ENCODE measurements at places on chromosomes 6 and 20.

DNA sequence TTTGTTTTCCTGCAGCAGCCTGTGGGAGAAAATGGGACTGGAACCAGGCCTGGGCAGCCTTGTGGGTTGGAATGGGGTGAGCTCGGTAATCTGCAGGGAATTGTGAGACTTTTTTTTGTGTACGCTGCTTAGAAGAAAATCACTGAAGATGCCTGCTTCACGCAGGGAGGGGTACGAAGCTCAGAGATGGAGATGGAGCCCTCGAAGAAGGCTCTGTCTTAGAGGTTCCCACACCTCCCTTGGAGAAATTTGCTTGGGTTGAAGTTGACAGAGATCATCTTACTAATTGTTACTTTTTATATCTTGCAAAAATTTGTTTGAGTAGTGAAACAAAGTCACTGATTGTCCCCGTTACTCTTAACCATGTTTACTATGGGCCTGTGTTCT, 894 bp downstream of the PYGB start:
- no peak for DNase-seq

DNA sequence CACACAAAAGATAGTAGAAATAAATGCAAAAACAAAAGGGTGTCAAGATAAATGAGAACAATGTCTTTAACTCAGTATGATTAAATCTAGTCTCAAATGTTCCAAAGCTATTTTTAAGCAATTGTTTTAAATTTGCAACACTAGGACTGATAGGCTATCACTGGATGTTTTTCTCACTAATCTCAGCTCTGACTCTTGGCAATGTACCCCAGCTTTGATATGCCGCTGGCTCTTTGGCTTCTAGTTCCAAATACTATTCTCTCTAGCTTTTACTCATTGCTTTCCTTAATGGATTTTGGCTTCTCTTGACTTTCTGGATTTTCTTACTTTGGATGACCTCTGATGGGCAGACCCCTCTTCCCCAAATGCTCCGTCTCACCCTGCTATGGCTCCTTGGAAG, 116.0 kb upstream of the SLC35B3 start:
- no peak for DNase-seq

- DNase-seq, result no peak
These were observed 60.7 kb downstream of the SYNJ2 start for GRCh38 chr6:158042245-158042798.

- DNase-seq, result no peak
These were observed 388.5 kb downstream of the ZFAND3 start for GRCh38 chr6:38208028-38208427.

DNA sequence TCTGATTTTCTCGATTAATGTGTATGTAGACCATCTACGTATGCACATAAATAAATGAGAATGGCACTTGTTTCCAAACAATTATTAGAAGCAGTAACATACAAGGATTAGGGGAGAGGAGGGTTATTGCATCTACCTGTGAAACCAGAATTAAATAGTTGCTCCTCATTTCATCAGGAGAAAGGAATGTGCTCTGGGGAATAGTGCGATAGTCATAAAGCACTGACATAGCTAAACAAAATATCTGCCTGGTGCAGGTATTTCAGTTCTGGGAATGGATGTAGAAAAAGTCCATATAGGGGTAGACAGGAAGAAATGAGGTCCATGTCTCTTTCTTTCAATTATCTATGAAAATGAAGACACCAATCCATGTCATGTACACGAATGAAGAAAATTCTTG, 1.6 kb upstream of the ID4 start:
- no peak for DNase-seq

- no peak for DNase-seq
These were observed 34.3 kb downstream of the FNDC1 start for GRCh38 chr6:159203304-159204005.

DNA sequence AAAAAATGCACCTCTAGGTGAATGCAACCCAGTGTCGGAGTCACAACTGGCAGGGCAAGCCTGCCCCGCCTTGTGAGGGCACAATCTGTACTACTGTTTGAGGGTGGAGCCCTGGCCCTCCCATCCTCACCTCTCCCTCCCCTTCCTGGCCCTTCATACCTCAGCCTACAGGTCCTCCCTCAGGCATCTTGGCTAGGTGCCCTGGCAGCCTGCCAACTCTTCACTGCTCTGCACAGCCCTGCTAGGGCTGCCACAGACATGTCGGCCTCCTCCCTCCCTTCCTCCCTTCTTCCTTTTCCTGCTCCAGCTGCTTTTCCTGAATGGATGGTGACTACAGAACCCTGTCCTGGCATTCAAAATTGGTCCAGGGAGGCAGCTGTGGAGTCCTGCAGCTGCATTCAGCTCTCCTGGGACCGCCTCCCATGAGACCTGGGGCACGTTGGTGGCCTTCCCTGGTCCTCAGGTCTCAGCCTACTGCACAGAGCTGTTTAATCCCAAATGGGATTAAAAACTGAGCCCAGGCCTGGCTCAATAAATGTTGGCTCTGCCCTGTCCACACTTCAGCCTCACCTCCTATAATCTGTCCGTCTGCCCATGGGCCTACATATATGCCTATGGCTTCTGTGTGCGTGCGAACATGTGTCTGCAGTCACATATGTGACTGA, 52.7 kb downstream of the CDH22 start:
- peak; percentile 55 for DNase-seq

DNA sequence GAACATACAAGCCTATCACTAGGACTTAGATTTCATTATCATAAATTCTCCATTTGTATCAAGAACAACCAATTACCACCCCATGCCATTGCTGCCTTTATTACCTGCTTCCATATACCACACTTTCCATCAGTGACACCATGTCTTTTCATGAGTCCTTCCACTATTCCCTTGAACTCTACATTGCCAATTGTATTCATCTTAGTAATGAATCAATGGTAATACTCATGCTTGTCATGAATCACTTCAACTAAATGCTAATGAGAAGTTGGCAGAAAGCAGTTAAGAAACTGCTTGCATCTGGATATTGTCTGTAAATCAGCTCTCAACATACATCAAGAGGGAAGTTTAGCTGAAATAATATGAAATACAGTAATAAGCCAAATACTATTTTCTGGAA, 61.2 kb upstream of the RNF217 start:
- no peak for DNase-seq

- DNase-seq, result no peak
These were observed 317.6 kb downstream of the HDGFL1 start for GRCh38 chr6:22886650-22887581.

DNA sequence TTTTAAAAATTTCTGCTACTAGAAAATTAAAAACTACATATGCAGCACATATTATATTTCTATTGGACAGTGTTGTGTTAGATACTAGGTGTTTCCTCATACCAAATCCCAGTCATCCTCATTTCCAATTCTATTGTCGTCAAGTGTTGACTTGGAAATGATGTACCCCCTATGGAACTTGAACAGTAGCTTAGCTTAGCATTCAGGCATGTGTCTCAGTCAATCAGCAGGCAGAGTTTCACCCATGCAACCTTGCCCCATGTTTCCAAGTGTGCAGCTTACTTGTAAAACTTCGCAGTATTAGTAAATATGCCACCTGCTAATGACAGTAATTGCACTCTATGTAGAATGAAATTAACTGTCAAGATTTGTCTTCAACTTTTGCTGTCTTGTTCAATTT, 59.5 kb downstream of the SAMD3 start:
- DNase-seq, result no peak

DNA sequence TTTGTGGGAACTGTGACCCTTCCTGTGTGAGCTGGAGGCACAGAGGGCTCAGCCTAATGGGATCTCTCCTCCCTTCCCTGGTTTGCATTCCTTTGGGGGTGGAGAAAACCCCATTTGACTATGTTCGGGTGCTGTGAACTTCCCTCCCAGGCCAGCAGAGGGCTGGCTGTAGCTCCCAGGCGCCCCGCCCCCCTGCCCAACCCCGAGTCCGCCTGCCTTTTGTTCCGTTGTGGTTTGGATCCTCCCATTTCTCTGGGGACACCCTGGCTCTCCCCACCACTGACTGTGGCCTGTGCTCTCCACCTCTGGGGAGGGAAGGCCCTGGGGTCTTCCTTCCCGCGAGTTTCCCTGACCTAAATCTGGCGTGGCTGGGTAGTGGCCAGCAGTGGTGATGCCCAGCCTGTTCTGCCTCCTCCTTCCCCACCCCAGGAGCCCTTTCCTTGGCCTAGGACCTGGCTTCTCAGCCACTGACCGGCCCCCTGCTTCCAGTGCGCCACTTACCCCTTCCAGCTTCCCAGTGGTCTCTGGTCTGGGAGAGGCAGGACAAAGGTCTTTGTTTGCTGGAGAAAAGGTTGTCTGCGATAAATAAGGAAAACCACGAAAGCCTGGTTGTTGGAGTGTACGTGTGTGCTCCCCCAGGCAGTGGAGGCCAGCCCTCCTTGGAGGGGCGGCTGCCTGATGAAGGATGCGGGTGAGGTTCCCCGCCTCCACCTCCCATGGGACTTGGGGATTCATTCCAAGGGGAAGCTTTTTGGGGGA, 4.9 kb downstream of the VEGFA start:
- DNase-seq, result peak; percentile 46

DNA sequence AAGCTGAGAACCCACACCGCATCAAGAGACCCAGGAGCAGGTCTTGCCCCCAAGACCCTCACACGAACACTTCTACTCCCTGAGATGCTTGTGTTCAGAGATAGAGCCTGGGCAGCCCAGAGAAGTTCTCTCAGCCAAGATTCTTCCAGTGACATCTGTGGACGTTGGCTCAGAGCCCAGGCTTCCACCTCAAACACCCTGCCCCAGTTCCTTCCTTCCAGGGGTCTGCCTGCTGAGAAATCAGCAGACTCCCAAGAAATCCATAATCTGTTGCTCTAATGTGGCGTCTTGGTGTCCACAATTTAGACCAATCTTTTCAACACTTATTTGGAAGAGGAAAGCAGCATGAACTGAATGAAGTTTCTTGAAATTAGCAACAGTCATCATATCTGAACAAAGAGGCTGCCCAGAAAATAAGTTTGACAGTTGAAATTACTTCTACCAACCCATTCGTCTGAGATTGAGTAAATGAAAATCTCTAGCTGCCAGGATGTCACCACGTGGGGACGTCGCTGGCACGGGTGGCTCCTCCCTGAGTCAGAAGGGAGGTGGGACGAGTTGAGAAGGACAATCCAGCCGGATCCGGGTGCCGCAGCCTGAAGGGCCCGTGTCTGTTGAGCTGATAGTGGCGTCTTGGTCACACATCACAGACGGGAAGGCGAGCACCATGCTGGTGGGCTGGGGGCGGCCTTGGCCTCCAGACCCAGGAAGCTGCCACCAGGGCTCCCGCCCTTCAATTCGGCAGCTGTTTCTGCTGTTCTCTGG, 400.9 kb downstream of the TAF4 start:
- DNase-seq, result no peak

GRCh38 chr20:55095745-55096400, 620.5 kb downstream of the DOK5 start:
- no peak for DNase-seq

- no peak for DNase-seq
These were observed 84.1 kb downstream of the RALGAPA2 start for GRCh38 chr20:20628314-20628713.

DNA sequence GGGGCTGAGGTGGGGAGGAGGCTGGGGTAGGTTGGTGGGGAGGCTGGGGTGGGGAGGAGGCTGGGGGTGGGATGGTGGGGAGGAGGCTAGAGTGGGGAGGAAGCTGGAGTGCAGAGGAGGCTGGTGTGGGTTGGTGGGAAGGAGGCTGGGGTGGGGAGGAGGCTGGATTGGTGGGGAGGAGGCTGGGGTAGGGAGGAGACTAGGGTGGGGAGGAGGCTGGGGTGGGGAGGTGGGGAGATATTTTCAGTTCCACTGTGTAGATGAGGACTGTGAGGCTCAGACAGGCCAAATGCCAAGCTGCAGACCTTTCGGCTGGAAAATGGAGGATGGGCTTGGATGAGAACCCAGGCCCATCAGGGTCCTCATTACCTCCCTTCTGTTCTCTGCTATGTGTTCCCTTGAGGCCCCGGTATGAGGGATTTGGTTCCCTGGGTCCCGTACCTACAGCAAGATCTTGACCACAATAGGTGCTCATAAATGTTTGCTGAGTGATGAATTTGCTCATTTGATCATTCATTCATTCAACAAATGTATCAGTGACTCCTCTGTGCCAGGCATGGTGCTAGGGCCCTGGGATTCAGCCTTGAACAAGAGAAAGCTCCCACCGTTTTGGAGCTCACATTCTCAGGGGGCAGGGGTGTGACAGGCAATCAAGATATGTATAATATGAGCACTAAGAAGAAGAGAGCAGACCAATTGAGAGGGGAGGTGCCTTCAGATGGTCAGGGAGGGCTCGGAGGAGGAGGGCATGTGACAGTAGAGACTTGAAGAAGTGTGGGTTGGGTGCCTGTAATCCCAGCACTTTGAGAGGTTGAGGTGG, 36.1 kb upstream of the NOL4L start:
- no peak for DNase-seq

DNA sequence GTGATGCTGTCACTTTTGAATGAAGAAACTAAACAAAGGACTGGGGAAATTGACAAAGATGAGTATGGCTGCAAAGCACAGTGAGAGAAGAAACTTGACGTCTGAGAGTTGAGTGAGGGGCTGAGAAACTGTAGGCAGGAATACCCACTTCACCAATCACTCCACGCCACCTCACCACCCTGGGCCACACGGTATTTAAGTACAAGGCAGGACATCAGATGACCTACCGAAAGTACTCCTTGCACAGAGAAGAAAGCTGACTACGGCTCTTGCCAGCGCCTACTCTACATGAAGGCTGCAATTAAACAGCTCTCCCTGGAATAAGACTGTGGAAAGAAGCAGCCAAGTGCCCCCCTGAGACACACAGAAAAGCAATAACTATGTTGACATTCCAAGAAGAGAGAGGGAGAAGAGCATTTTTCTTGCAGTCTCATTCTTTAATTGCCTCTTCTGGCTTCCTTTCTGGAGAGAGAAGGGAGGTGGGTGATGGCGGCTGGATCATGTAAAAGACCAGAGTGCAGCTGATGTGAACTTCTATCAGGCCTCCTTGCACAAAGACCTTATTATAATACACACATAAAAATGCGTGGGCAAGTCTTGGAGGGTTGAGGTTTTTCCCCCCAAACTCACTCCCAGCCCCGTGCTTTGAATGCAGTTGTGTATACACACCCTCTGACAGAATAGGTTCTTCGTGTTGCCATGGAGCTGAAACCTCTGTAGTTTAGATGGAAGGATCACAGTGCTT, 44.6 kb downstream of the HIVEP2 start:
- peak; percentile 28 for DNase-seq

DNA sequence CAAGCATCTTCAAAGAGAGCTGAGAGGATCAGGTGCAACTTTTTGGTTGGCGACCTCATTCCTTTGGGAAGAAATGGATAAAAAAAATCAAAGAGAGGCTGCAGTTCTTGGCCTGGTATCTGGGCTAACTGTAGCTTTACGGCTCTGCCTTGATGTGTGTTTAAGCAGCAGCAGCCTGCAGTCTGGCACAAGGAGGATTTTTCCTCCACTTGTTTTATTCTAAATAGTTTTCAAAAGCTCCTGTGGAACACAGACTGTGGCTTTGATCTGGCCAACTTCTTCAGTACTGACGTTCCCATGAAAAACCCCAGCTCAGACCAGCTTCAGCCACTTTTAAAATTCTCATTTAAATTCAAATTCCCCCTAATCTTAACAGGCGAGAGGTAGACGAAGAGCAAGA, 137.3 kb downstream of the HDGFL1 start:
- no peak for DNase-seq

DNA sequence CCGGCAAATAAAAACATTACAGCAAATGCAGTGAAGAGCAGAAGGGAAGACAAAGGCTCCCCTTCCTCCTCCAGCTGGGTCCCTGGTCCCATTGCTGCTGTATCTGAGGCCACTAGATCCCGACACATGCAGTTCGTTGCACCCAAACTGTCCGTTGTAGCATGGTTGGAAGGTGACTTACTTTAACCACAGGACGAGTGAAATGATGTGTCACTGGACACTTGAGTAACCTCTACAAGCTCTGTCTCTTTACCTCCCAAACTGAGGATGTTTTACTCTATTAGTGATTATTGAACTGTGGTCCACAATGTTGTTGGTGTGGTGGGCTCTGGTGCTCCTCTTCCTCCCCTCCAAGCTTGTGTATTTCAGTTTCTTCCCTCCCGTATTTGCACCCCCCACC, 46.2 kb upstream of the ARMH2 start:
- no peak for DNase-seq

Measured in Jurkat, Clone E6-1 (cell line).